Sigmoid colon (tissue), 7 donors: ENCODE measurements at places on chromosomes 5 and 9.
A peak's percentile ranks its signal among the peaks of the same experiment; 100 is the strongest.

- DNase-seq: no peak
Observed at GRCh38 chr5:131068893-131069643, 96.0 kb downstream of the HINT1 start.

DNA sequence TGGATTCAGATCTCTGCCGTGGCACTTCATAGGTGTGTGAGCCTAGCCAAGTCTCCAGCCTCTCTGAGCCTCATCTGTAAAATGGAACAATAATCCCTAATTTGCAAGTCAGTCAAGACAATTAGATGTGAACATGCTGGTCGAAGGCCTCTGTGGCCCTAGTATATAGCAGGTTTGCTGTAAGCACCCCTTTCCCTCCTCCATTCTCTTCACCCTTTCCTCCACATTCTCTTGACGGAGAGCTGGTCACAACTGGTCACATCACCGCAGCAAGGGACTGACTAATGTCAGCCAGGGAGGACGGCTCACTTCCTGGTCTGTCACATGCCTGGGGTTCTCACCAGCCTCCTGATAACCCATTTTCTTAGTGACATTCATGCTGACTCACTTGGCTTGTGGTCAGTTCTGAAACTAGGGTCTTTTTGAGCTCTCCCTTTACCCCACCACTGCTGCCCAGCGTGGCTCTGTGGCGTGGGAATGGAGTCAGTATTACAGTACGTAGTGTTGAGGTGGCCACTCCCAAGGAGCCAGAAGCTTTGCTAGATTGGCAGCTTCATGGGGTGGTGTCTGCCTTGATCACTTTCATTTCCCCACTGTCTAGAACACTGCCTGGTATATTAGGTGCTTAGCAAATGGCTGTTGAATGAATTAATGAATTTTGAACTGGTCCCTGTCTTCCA is 47.8 kb downstream of the ERGIC1 start:
- DNase-seq: no peak

DNA sequence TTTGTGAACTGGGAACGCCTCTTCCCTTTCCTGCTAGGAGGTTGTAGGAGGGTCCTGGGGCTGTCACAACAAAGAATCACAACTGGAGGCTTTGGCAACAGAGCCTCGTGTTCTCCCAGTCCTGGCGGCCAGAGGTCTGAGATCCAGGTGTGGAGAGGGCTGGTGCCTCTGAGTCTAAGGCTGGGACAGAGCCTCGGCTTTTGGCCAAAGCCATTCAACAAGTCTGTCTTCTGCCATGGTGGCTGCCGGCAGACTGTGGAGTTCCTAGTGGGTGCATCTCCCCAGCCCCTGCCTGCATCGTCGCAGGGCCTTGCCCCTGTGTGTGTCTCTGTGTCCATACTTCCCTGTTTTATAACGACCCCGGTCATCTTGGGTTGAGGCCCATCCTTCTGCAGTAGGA is 9.5 kb upstream of the IRX4 start:
- no peak for DNase-seq

DNA sequence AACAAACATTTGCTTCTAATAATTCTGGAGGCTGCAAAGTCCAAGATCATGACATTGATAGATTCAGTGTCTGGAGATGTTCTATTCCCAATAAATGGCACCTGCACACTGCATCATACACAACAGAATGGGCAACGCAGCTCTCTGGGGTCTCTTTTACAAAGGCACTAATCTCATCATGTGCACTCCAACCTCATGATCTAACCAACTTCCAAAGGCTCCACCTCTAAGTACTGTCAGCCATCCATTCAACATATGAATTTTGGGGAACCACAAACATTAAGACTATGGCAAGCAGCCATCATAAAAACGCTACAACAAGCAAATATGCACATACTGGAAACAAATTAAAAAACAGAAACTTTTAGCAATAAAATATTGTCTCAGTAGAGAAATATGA is 121.1 kb downstream of the CYLC2 start:
- no peak for DNase-seq

- peak; percentile 41 for DNase-seq
Observed at GRCh38 chr5:175707751-175708375, 50.0 kb downstream of the HRH2 start.

GRCh38 chr5:139384591-139385051 is 1.5 kb upstream of the SLC23A1 start:
- DNase-seq: no peak

GRCh38 chr5:89064054-89064453 is 181.1 kb upstream of the MEF2C start:
- no peak for DNase-seq
